Right ventricle myocardium inferior (tissue), 1 donor: ENCODE measurements at places on chromosomes 7 and 10. TPM values are rescaled to one million over a fixed set of nuclear protein-coding genes. Genes with fewer than 3 reads are reported as not detected.

DNA sequence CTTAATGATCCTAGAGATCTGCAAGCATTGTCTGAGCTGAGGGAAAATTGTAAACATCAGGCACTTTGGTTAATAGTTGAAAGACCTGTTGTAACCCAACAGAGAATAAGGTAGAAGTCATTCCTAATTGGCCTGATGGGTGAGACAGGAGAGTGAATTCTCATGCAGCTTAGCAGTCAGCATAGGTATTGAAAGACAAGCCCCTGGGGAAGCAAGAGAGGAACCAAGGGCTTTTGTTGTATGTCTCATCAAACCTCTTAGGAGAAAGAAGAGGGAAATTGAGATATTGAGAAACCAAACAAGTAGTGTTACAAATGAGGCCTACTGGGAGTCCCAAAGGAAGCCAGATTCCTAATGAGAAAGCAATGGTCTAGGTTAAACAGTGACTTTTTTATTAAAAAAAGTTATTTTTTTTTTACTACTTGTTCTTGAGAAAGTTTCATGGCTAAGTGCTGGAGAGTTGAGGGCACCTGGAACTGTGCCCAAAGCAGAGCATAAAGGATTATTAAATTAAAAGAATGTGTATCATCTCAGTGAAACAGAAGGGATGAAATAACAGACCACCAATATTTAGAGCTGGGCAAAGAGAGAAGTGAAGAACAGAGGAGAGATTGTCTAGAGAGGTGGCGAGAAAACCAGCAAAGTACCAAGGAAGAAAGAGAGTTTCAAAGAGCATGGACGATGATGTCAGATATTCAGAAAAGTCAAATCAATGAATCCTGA lies 168.9 kb downstream of the CDK14 start:
- DNase-seq = no peak

- DNase-seq = no peak
These were observed 170.0 kb downstream of the IMMP2L start for GRCh38 chr7:111392294-111392693.

GRCh38 chr10:784403-785088 lies 95.1 kb upstream of the DIP2C start:
- DNase-seq = peak; percentile 73

The HOXA5 gene
- total RNA-seq = not detected

The BMPER gene
- 2.5 TPM for total RNA-seq

GRCh38 chr7:101586078-101586905 lies 42.8 kb downstream of the MYL10 start:
- DNase-seq = no peak

- DNase-seq = no peak
These were observed 634.8 kb downstream of the TYW1 start for GRCh38 chr7:67631476-67631875.

- no peak for DNase-seq
These were observed 41.6 kb downstream of the HK1 start for GRCh38 chr10:69319841-69320316.

- DNase-seq = no peak
These were observed 29.0 kb upstream of the SOSTDC1 start for GRCh38 chr7:16494551-16494950.

DNA sequence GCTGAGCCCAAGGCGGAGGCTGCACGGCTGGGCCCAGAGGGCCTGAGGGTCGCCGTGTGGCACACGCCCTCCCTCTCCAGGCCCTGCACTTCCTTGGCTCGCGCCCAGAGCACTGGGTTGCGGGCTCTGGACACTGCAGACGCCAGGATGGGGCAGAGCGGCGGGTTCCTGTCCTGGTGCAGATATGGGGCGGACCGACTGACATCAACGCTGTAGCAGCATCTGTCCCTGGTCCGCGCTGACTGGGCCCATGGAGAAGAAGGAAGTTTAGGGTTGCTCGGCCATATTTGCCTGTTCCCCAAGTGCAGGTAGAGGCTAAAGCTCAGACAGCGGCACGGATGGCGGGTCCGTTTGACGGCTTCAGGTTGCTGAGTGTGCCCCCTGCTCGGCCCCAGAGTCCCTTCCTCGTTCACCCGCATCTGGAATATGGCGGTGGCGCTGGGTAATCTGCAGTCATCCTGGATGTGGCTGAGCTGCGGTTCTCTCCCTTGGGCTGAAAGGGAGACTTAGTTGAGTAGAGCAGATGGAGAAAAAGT lies 116.1 kb downstream of the OR13A1 start:
- no peak for DNase-seq

The TAS2R38 gene
- total RNA-seq = not detected

DNA sequence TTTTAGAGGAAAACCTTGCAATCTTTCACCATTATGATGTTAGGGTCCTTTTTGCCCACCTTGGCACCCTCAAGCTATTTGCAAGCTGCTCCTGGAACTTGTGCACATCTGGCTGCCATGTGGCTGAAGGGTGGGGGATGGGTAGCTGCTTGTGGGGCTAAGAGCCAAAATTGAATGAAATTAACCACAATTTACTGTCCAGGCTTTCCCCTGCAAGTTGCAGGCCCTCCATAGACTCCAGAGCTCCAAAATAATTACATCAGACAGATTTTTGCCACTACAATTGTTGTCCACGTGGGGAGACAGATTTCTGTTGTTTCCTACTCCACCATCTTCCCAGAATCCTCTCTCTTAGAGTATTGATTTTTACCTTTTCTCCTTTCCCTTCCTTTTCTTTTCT lies 19.1 kb downstream of the PI4K2A start:
- no peak for DNase-seq

GRCh38 chr7:136741941-136742340 lies 126.5 kb upstream of the CHRM2 start:
- no peak for DNase-seq

GRCh38 chr7:113071465-113071864 lies 15.2 kb downstream of the GPR85 start:
- DNase-seq = no peak

DNA sequence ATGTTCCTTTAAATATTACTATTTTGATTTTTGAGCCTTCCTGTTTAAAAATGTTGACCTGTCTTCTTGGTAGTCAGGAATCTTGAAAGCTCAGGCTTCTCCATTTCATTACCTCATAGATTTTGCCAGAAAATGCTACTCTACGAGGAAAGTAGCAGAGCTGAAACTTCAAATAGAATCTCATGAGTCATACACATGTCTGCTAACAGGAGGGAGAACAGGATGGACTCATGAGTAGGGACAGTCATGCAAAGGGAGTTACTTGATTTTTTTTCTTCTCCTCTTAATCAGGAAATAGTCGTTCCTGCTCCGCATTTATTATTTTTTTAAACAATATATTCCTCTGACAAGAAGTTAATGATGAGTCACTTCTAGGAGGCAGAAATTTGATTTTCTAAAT lies 37.0 kb upstream of the MINDY3 start:
- no peak for DNase-seq

DNA sequence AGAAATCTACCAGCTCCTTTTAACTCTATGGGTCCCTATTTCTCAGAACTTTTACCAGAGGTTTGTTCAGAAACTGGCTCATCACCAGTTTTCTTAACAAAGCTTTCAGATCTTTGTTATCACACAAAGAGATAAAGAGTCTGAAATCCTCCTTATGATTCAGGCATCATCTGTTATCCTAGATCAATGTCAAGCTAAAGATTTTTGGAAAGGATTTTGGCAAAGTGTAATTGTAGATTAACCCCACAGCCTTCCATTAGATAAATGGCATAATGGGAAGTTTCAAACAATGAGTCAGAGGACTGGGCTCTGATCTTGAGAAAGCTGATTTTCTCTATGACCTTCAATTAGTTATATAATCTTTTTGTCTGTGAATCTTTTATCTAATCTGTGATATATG lies 192.2 kb downstream of the NXPH1 start:
- no peak for DNase-seq

DNA sequence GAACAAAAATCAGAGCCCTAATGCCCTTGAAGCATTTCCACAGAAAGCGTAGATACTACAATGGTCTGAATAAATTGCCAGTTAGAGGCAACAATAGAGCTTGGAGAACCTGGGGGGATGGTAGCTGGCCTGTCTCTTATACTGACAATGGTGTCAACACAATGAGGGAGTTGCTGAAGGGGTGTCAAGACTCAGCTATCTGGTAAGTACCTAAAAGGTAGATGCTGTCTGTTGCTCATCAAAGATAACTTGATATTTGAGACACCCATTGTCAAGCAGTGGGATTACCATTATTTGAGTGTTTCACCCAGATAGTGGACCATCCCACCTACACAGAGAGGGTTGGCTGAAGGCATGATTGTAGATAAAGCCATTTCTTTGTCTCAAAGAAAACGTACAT lies 72.8 kb downstream of the PDE1C start:
- DNase-seq = no peak

GRCh38 chr10:27223964-27224363 lies 16.6 kb downstream of the ACBD5 start:
- no peak for DNase-seq

GRCh38 chr10:102649797-102650654 lies 5.7 kb downstream of the TRIM8 start:
- DNase-seq = no peak

DNA sequence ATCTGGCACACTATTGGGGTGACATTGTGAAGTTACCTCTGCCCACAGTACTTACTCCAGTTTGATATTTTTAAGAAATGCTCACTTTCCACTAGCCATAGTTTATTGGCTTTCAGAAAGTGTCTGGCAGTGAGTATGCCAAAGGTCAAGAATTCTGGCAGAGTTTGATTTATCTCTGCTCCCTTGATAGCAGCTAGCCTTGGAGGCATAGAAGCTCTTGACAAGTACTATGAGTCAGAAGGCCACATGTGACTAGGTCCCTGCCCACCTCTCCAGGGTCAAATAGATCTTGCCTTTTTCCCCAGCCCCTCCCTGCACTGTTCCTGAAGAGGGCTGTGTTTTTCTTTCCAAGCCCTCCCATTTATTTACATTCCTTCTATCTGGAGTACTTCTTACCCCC lies 202.2 kb downstream of the AUTS2 start:
- no peak for DNase-seq

DNA sequence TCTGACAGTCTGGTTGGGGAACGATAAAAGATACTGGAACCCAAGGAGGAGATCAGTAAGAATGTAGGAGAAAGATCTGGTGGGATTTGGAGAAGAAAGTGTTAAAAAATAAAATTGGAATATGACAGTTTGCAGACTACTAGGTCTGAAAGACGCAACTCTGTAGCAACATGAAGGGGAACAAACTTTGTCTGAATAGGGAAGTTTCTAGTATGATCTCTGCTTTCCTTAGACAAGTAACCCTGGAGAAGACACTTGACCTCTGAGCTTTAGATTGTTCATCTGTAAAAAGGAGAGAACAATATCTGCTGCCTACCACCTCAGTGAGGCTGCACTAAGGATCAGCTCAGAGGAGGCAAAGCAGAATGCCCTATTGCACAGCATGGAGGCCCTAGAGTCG lies 3.0 kb upstream of the PRSS1 start:
- DNase-seq = no peak

GRCh38 chr10:129963641-129964501 lies at the start of gene EBF3:
TSS of gene EBF3 (minus strand) at chr10:129964274. CDS start at chr10:129963768, 506 bp downstream.
- peak; percentile 93 for DNase-seq

- DNase-seq = no peak
These were observed at the start of gene SEMA3A for GRCh38 chr7:84194484-84195271. TSS of gene SEMA3A (minus strand) at chr7:84194789. CDS start at chr7:84194586, 203 bp downstream.

The RASSF4 gene
- total RNA-seq = 91.5 TPM

- no peak for DNase-seq
These were observed 4.0 kb downstream of the VENTX start for GRCh38 chr10:133241501-133242205.

The SPDYE5 gene
- not detected for total RNA-seq

DNA sequence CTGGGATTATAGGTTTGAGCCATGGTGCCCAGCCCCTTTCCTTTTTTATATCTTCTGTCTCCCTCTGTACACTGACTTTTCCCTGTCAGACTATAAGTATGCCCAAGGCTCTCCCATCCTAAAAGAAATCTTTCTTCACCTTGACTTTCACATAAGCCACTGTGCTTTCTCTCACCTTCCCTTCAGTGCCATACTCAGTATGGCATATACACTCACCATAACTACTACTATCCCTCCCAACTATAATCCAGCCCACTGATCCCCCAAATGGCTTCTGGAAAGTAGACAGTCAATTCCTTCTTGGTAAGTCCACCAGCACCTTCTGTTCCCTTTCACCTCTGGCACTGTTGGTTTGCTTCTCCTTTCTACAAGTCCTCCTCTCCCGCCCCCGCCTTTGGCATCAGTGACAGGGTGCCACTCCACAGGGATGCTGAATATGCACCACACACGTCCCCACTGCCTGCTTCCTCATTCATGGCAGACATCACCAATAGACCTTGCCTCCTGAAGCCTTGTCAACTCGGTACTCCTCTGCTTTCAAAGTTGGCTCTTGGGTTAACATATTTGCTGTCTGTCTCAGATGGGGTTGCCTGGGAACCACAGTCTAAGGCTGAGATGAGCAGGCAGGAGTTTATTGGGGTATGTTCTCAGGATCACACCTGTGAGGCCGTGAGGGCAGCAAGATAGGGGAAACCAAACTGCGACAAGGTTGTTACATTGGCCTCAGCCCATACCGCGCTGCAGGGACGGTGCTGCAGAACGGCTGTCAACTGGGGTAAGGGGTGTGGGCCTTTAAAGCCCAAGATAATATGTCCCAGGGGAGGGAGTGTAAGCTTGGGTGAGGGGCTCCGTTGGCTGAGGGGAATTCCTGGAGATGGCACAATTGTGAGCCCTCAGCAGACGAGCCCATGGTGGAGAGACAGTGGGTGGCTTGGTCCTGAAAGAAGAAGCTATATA lies 7.2 kb upstream of the PSAP start:
- DNase-seq = peak; percentile 87

DNA sequence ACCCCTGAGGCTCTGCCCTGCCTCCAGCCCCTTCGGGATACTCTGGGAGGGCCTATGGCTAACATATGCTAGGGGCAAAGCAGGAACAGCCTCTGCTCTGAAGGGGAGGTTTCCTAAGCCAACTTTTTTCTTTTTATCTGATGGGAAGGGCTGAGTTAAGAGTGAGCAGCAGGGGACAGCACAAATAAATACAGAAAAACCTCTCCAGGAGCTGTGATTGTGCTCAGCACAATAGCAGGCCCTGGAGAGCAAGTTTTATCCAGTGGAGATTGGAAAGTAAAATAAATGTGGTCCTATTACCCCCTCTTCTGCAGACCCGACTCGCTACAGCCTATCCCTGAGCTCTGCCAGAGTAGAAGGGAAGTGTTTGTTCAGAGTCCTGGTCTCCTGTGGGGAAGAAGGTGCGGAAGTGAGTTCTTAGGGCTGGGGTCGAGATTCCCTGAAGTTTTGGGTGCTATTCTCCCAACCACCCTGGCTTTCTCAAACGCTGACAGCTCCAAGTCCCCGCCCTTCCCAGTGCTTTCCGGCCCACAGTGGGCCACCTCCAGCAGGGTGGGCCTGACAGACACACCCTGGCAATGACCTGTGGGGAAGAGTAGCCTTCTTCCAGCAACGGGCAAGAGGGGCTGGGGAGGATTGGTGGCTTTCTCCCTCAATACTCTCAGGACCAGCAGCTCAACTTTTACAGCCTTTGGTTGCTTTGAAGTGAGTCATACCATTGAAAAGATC lies 23.0 kb upstream of the AFAP1L2 start:
- DNase-seq = no peak

- DNase-seq = no peak
These were observed 61.9 kb downstream of the TMEM26 start for GRCh38 chr10:61391281-61391680.

The HOXA7 gene
- not detected for total RNA-seq
